Lower leg skin (tissue), 4 donors: ENCODE measurements at places on chromosomes 12 and 14.

DNA sequence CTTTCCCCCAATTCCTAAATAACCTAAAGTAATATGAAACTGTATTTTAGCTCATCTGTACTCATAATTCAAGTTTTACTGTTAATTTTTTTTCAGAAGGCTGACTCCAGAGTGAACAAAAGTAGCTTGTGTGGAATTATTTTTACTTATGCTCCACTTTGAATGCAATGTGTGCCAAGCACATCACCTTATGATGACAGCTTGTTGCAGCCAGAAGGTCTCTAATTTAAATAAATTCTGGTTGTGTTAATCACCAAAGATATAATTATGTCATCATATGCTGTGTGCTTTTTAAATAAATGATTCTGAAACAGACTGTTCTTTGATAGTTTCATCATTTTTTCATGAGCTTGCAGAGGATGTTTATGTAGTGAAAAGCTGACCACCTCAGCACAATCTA lies 283.1 kb downstream of the TMEM117 start:
- DNase-seq, result no peak

GRCh38 chr12:29694002-29694401 lies 89.7 kb downstream of the TMTC1 start:
- DNase-seq, result no peak

- no peak for DNase-seq
Measured at GRCh38 chr12:92827836-92828431, 101.2 kb downstream of the EEA1 start.

DNA sequence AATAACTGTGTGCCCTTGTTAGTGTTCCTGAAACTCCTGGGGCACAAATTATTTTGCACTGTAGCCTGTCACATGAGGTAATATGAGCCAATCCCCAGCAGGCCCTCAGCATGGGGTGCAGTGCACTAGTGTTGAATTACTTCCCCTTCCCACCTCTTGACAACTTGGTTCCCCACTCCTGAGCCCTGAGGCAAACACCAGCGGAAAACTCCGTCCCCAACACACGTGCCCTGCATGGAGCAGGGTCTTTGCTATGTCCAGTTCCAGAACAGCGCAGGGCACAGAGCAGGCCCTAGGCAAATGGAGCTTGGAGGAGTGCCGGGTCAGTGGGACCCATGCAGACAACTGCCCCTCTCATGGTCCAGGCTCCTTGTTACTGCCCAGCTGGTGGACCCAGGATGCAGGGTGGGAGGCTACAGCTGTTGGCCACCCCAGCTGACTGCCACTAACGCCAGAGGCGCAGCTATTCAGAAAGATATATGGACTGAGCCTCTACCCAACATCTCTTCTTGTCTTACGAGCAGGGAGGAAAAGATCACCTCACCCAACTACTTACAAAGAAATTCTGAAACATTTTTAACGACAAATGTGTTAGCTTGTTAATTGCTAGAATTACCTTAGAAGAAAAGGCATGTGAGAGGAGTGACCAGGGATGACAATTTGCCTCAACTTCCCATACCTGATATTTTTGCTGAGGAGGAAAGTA lies 71.6 kb downstream of the NT5DC3 start:
- no peak for DNase-seq

DNA sequence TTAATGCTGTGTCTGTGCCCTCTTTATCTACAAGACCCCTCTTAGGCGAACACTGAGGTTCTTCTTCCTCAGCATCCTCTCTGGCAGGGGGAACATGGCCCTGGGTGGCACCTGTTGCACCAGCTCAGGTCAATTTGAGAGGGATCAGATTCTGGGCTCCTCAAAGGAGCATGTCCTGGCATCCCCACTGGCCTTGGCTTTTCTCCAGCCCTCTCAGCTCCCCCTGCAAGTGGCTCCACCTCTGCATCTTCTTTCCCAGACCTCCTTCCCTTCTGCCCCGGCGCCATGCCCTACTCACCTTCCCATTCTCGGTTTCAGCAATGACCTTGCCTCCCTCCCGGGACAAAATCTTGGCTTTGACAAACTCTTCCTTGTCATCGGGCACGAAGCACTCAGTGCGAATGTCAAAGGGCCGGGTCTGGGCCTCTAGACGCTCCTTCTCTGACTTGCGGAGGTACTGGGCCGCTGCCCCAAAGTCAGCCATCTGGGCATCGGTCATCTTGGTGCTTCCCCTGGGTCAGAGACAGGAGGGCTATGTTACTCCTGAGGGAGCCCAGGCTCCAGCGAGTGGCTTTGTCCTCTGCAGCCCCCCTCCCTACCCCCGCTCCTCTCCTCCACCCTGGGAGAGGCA lies 1.2 kb downstream of the MYH6 start:
- DNase-seq, result no peak

DNA sequence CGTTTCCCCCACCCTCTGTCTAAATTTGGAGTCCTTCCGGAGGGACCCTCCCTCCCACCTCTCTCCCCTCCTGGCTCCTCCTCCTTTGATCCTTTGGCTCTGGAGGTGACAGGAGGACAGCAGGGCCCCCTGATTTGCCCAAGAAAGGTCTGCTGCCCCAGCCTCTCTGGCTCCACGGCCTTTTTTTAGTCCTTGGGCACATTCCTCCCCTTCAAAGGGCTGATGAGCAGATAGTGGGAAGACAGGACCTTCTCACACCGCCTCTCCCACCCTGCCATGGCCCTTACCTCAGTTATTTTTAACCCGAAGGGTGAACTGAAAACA lies 196 bp upstream of the MYH6 start:
- no peak for DNase-seq

DNA sequence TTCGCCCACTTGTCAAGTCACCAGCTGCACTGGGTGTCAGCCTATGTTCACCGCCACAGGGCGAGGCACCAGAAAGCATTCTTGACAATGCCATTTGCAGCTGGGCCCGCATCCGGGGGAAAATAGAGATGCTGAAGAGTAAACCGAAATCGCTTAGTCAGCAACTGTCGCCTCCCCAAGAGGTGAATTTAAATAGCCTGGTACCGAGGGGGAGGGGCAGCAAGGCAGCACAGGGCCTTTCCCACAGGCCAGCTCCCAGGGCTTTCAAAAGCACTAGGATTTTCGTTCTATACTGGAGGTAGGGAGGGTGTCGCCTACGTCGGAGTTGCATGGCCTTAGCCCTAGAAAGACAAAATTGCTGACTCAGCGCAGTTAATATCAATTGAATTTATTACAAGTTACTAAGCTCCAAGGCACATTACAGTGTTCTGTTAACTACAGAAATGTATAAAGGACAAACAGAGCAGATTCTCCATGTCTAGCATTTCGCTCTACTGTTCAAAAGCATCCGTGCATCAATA lies 4.3 kb downstream of the IRF2BPL start:
- DNase-seq, result no peak

DNA sequence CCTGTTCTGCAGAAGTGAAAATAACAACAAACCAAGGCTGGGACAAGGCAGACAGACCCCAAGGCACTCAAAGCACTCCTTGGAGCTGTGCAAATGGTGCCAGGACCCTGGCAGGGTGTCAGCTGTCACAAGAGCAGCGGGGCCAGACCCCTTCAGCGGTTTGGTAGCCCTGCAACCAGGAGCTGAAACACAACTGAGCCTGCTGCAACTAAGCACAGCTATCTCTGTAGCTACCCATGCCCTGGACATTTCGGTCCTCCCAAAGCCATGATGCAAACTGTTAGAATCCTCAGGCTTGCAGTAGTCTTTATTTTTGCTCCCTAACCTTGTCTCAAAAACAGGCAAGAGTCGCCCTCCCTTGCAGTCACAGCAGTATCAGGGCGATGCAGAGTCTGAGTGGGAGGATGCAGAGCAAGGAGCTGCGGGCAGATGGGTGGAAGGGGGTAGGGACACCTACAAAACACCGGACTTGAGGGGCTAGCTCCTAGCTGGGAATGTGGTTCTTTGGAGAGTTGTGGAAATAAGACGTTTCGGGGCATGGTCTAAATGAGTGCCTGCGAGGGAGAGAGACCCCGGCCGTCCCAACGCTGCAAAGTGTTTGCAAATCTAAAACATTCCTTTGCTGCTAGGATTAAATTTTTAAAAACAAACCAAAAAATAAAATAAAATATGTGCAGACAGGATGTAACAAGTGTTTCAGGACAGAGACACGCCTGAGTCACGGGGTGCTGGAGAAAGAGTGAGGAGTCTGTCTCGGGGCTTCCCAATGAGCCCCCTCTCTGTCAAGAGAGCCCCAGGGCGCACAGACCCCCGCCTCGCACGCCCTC lies 1.0 kb downstream of the NUAK1 start:
- no peak for DNase-seq

DNA sequence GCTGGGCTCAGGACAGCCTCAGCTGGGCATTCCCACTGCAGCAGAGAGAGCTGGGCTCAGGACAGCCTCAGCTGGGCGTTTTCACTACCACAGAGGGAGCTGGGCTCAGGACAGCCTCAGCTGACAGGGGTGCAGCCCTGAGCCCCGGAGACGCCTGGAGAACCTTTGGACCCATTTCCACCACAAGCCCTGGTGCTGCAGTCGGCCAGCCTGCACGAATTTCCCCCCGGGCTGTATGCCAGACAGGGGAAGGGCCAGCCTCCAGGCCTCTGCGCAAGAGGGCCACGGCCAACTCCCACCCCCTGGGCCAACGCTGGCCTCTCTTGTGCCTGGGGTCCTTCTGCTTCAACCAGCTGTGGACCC lies 2.6 kb upstream of the C14orf180 start:
- DNase-seq, result no peak

DNA sequence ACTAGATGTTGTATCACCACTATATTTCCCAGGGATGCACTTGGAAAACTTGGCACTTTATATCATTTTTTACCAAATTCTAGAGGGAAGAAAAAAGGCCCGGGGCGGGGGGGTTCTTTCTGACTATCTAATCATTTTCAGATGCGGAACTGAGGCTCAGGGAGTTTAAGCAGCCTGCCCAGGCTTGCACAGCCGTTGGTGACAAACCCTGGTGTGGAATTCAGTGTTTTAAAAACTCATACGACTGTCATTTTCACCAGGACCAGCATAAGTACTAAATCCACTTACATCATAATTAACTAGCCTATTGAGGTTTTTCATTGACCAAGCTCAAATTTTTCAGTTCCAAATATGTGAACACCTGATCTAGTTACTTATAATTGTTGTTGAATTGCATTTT lies 181.0 kb downstream of the IPO8 start:
- DNase-seq, result no peak

DNA sequence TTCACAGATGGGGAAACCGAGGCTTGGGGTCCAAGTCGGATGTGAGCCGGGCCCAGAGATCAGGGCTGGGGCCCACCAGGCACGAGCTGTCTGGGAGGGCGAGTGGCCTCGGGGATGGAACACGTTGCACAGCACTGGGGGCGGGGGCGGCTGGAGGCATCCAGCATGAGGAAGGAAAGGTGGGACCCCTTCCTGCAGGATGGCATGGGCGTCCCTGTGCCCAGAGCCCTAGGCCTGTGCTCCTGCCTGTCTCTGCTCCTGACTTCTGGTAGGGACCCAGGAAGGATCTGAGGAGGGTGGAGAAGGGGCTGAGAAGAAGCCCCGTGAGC lies 183.4 kb downstream of the KIF26A start:
- no peak for DNase-seq

DNA sequence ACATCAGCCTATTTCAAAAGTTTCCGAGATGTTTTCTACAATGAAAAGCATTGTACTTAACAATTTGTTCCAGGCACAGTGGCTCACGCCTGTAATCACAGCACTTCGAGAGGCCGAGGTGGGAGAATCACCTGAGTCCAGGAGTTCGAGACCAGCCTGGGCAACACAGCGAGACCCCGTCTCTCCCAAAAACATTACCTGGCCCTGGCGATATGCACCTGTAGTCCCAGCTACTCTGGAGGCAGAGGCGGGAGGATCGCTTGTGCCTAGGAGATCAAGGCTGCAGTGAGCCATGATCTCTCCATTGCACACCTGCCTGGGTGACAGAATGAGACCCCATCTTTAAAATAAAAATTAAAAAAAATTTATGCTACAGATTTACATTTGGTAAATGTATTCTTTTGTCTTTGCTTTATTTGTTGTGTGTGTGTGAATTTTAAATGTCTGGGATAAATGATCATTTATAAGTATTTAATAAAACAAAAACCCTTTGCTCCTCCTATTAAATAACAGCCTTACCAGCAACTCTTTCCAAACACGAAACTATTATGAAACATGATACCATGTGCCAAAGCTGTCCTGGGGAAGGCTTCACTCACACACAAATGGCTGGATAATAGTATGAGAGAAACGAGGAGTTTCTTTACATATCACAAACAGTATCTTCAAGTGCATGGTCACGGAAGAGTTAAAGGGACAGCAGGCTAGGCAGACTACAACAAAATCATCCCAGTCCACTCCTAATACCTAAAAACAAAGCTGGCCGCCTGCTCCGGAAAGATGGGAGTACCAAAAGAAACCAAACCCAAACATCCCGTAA lies 1.1 kb downstream of the ATXN3 start:
- DNase-seq, result no peak

- DNase-seq, result no peak
Measured at GRCh38 chr12:131076791-131077747, 123.4 kb downstream of the ADGRD1 start.

- DNase-seq, result no peak
Measured at GRCh38 chr12:104025771-104026170, 24.2 kb downstream of the GLT8D2 start.

DNA sequence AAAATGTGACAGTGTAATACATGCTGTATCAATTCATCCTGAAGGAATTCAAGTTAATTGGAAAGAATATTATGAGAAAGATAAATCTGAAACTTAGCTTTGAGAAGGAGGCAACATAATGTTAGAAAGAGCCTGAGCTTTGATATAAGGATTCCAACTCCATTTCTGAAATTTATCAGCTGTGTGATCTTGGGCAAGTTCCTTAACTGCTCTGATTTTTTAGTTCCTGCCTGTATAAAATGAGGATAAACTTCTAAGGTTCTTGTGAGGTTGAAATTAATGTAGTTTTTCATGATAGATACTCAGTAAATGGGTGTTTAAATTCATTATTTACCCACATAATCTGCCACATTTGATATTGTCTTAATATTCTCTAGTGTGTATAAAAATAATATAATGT lies 14.6 kb upstream of the ATP2B1 start:
- DNase-seq, result no peak

GRCh38 chr12:120483621-120484020 lies 12.3 kb upstream of the DYNLL1 start:
- no peak for DNase-seq

DNA sequence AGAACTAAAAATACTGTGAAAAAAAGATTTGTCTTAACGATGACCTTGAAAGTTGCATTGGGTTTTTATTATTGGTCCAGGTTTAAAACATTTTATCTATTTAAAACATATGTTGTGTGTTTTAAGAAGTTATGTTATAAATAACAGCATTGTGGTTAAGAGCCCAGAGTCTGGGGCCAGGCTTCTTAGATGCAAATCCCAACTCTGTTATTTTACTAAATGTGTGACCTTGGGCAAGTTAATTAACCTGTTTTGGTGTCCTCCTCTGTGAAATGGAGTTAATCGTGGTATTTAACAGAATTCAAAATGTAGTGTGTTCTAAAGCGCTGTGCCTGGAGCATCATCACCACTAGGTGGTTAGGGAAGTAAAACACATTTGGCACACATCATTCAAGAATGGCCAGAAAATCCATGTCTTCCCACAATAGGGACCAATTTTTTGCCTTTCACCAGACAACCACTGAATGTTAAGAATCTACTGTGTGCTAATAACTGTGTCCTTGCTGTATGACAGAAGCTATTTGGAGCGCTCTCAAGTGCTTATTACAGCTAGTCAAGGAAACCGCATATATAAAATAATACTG lies 133.3 kb downstream of the MON2 start:
- no peak for DNase-seq

GRCh38 chr12:82805812-82806497 lies 119.2 kb downstream of the TMTC2 start:
- no peak for DNase-seq
